Activated T-helper 2 cell treated with anti-CD3 and anti-CD28 coated beads, Interferon-gamma antibody, Interleukin-2, Interleukin-4, amounts not matched to agents 10 μg/mL and 5 μg/mL and 100 μg/mL, durations not matched to agents 14 hours and 24 hours and 36 hours (primary cell): ENCODE measurements at places on chromosomes 5 and 9. TPM values are rescaled to one million over a fixed set of nuclear protein-coding genes. Genes with fewer than 3 reads are reported as not detected.

- no peaks in the 10 kb centered on the region for H3K4me1 ChIP-seq
- DNase-seq, result no peak
- H3K4me3 ChIP-seq, result no peak overlapping the region
These were observed 111.1 kb upstream of the DAPK1 start for GRCh38 chr9:87386490-87387025.

DNA sequence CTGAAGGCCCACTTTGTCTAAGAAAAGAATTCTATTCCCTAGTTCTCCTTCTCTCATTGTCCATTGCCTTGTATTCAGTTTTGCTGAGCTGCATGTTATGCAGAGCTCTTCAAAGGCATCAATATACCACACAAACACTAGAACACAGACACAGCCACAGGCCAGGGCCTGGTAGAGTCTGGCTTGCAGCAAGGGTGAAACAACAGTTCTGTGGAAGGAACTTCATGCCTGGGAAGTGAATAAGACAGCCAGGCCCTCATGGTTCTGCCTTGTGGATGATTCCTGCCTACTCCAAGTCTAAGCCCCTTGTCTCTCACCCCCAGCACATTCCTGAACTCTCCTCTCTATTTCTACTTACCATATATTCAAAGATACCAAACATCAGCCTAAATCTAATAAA, 30.8 kb downstream of the KLHL3 start:
- H3K4me1 ChIP-seq, result no peaks in the 10 kb centered on the region
- no peak overlapping the region for H3K27ac ChIP-seq
- no peak for DNase-seq
- H3K27me3 ChIP-seq, result no peaks in the 10 kb centered on the region

- no peaks in the 10 kb centered on the region for H3K36me3 ChIP-seq
- H3K4me3 ChIP-seq, result no peak overlapping the region
- H3K27ac ChIP-seq, result no peak overlapping the region
- DNase-seq, result no peak
These were observed 14.1 kb upstream of the SPINK1 start for GRCh38 chr5:147845618-147846017.

The ALDH1B1 gene
- 37.7 and 39.3 TPM in 2 replicates for total RNA-seq

- H3K27ac ChIP-seq, result no peak overlapping the region
- H3K27me3 ChIP-seq, result no peaks in the 10 kb centered on the region
- H3K36me3 ChIP-seq, result no peaks in the 10 kb centered on the region
- DNase-seq, result no peak
- no peaks in the 10 kb centered on the region for H3K4me1 ChIP-seq
These were observed 22.8 kb upstream of the CORO2A start for GRCh38 chr9:98215271-98215670.

DNA sequence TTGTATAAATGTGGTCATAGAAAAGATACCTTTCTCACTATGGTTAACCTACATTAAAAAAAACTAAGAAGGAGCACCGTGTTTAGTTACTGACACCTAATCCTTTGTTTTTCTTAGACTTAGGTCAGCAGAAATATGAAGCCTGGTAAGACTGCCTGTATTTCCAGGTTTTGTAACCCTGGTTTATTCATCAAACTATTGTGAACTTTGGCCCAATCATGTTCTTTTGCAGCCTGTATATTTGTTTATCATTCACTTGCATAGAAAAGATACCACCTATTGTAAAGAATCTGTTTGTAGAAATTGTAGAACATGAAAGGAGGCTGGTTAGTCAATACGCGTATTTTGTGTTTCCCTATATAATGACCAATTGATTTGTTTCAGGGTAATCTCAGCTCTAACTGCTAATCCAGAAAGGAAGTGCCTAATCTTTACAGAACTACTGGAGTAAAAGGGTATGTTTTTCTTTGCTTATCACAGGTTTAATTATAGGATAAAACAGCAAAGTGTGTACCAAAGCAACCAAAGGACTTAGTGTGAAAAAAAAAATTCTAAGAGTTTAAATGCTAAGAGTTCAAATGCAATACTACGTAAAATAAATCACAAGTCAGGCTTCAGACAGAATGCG, 103.6 kb downstream of the LURAP1L start:
- H3K27ac ChIP-seq, result no peak overlapping the region
- no peaks in the 10 kb centered on the region for H3K4me1 ChIP-seq
- H3K4me3 ChIP-seq, result no peak overlapping the region

The CCIN gene
- total RNA-seq, result not detected in 2 replicates

GRCh38 chr5:134506054-134507039, 19.1 kb upstream of the JADE2 start:
- H3K4me3 ChIP-seq, result no peak overlapping the region
- no peaks in the 10 kb centered on the region for H3K27me3 ChIP-seq
- H3K27ac ChIP-seq, result no peak overlapping the region
- no peak for DNase-seq
- peaks cover 61% of the 10 kb centered on the region for H3K4me1 ChIP-seq

DNA sequence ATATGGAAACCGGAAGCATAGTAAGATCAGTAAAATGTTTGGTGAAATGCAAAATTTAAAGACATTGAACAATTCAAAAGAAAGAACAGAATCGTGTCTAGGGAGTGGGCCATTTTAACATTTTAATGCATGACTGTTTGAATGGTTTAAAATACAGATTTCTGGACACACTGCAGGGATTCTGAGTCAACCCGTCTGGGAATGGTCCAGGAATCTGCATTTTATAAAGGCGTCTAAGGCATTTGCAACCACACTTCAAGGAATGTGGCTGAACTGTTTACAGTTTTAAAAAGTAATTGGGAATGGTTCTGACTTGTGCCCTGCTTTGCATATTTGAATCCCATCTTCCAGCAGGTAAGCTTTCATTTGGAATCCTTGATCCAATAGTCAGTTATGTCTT, 811.7 kb upstream of the WWC1 start:
- H3K27ac ChIP-seq, result no peak overlapping the region
- H3K36me3 ChIP-seq, result no peaks in the 10 kb centered on the region
- no peaks in the 10 kb centered on the region for H3K4me1 ChIP-seq

The GLRX gene
- 14.9 and 18.5 TPM in 2 replicates for total RNA-seq

DNA sequence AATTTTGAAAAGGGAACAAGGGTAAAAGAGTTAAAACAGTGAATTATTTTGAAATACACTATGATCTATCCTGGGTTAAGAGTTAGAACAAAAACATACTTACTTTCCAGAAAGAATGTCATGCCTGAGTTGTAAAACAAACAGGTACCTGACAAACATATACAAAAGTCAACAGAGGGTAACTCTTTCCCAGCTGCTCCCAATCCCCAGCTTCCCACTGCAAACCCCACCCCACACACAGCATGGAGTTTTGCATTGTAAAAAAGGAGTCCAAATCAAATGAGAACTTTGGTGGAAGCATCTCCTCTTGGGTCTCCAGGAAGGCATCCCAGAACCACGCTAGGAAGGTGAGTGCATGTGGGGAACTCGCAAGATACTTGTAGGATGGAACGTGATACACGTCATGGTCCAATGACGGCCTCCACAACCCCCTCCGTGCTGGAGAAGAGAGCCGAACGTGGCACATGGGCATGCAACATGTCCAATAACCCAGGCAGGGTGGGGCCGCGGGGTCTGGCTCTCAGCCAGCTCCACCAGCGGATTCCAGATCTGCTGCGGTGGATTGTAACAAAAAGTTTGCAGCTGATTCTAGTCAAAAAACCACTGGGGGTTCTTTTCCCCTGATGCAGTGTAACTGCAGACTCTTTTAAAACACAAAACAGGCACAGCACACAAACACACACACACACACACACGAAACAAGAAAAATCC, 55.8 kb downstream of the EPB41L4B start:
- no peaks in the 10 kb centered on the region for H3K36me3 ChIP-seq
- H3K4me3 ChIP-seq, result no peak overlapping the region
- peaks cover 7% of the 10 kb centered on the region for H3K27me3 ChIP-seq
- DNase-seq, result no peak
- no peaks in the 10 kb centered on the region for H3K4me1 ChIP-seq

GRCh38 chr5:126265917-126266316, 157.3 kb upstream of the GRAMD2B start:
- no peak overlapping the region for H3K4me3 ChIP-seq
- H3K4me1 ChIP-seq, result no peaks in the 10 kb centered on the region
- DNase-seq, result no peak
- no peak overlapping the region for H3K27ac ChIP-seq
- no peaks in the 10 kb centered on the region for H3K27me3 ChIP-seq

The AFAP1L1 gene
- not detected in 2 replicates for total RNA-seq

- peaks cover 87% of the 10 kb centered on the region for H3K27me3 ChIP-seq
- H3K36me3 ChIP-seq, result no peaks in the 10 kb centered on the region
- DNase-seq, result no peak
- peak overlapping the region; percentile 38 for H3K4me3 ChIP-seq
These were observed 7.3 kb upstream of the NEUROG1 start for GRCh38 chr5:135543001-135543484.

The CDC25C gene
- 8.4 and 9.0 TPM in 2 replicates for total RNA-seq

GRCh38 chr5:1279443-1280151, 15.3 kb downstream of the TERT start:
- H3K4me3 ChIP-seq, result no peak overlapping the region
- H3K4me1 ChIP-seq, result no peaks in the 10 kb centered on the region
- H3K27me3 ChIP-seq, result no peaks in the 10 kb centered on the region
- no peak for DNase-seq
- H3K36me3 ChIP-seq, result peaks cover 12% of the 10 kb centered on the region

The LIX1 gene
- not detected in 2 replicates for total RNA-seq

The FOXI1 gene
- total RNA-seq, result not detected in 2 replicates

The ITGA1 gene
- 0.59 and 0.76 TPM in 2 replicates for total RNA-seq

DNA sequence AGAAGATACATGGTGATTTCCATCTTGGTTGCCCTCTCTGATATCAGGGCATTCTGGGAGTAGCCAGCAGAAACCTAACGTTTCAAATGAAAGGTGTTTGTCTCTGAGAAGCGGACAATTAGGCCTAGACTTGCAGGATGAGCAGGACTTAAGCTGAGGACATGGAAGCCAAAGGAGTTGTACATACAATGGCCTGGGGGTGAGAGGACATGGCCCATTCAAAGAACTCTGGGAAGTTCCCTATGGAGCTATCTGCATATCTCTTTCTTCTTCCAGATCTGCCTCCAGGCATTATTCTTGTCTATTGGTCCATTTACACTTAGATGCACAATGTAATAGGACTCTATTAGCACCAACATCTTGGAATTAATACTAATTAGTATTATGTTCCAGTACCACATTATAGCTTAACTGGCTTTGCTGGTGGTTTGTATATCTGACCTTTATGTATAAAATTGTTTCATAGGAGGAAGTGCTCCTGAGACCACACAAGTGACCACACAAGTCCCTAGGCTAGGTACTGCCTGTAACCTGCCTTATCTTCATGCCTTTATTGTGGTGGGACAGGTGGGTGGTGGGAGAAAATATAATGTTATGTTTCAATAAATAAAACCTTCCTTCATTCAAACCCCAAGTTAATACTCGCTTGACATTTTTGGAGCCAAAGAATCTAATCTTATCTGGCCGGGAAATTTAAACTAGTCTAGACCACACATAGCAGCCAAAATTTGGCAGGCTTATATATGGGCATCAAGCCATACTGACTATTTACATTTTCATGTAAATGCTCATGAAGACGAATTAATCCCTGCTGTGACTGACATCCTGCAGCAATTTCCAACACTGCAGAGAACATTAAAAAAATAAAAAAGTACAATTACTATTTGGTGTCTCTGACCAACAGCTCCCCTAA, 52.1 kb upstream of the EQTN start:
- H3K36me3 ChIP-seq, result no peaks in the 10 kb centered on the region
- peaks cover 40% of the 10 kb centered on the region for H3K4me1 ChIP-seq

GRCh38 chr5:122258241-122258640, 53.8 kb upstream of the SNCAIP start:
- no peaks in the 10 kb centered on the region for H3K4me1 ChIP-seq
- no peak overlapping the region for H3K4me3 ChIP-seq
- no peaks in the 10 kb centered on the region for H3K36me3 ChIP-seq

The CDC26 gene
- 50.2 and 51.2 TPM in 2 replicates for total RNA-seq

- H3K4me1 ChIP-seq, result no peaks in the 10 kb centered on the region
- no peak overlapping the region for H3K27ac ChIP-seq
- no peak overlapping the region for H3K4me3 ChIP-seq
- peaks cover 43% of the 10 kb centered on the region for H3K27me3 ChIP-seq
These were observed 18.3 kb upstream of the SPATA9 start for GRCh38 chr5:95701074-95701473.

DNA sequence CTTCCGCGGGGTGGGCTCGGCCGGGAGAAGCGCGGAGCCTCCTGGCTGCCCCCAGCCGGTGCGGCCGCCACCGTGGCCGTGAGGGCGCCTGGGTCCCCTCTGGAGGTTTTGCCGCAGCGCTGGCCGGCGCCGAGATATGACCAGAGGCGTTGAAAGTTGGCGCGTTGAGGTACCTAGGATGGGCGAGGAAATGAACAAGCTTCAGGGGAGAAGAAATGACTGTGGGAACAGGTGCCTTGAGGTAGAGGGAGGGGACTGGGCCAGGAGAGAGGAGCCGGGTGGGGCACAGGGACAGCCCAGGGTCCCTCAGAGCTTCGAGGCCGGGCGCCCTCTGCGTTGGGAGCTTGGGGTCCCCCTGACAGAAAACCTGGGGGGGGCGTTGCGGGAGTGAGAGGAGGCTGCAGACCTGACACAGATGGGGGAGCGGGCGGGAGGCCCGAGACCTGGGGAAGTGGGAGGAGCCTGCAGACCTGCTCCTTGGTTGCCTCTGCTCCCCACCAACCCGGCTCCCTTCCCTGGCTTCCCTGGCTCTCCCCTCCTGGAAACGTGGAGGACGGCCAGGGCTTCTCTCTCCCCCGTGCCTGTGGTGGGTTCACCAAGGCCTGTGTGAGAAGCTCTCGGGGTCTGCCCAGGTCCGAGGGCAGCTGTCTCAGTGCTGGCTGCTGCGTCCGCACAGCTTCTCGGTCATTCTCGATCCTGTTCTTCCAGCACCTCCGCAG, 14.2 kb downstream of the RABL6 start:
- peaks cover 27% of the 10 kb centered on the region for H3K36me3 ChIP-seq
- DNase-seq, result no peak
- H3K4me1 ChIP-seq, result peaks cover under 1% of the 10 kb centered on the region
- H3K4me3 ChIP-seq, result no peak overlapping the region
- H3K27me3 ChIP-seq, result no peaks in the 10 kb centered on the region

The TLR4 gene
- not detected in 2 replicates for total RNA-seq

DNA sequence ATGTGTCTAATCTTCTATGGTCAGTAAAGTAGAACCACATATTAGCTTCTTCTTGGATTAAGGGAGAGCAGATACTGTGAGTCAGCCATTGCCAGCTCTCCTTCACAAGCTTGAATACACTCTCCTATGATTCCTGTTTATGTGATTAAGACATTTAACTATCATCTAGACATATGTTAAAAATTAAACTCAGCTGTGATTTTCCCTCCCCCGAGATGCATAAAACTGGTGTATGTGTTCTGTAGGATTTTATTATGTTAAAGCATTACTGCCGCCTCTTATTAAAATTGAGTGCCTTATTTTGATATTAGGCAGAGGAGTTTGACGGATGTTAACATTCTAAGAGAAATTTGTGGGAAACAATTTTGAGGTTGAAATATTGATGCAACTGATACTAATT, 114.6 kb downstream of the ACTBL2 start:
- peaks cover 17% of the 10 kb centered on the region for H3K27me3 ChIP-seq
- DNase-seq, result no peak
- H3K27ac ChIP-seq, result no peak overlapping the region
- no peaks in the 10 kb centered on the region for H3K36me3 ChIP-seq
